ENCODE measurements at places on chromosomes 2 and 18. TPM values are rescaled to one million over a fixed set of nuclear protein-coding genes. Genes with fewer than 3 reads are reported as not detected.
A peak's percentile ranks its signal among the peaks of the same experiment; 100 is the strongest.

Gene ESPNL
- total RNA-seq: 0.14 TPM

Gene QPCT
- 26.4 TPM for total RNA-seq

GRCh38 chr18:39660141-39660540 lies 2094.5 kb upstream of the CELF4 start:
- DNase-seq: no peak

Gene GKN1
- total RNA-seq: not detected

Gene FHOD3
- total RNA-seq: 28.4 TPM

DNA sequence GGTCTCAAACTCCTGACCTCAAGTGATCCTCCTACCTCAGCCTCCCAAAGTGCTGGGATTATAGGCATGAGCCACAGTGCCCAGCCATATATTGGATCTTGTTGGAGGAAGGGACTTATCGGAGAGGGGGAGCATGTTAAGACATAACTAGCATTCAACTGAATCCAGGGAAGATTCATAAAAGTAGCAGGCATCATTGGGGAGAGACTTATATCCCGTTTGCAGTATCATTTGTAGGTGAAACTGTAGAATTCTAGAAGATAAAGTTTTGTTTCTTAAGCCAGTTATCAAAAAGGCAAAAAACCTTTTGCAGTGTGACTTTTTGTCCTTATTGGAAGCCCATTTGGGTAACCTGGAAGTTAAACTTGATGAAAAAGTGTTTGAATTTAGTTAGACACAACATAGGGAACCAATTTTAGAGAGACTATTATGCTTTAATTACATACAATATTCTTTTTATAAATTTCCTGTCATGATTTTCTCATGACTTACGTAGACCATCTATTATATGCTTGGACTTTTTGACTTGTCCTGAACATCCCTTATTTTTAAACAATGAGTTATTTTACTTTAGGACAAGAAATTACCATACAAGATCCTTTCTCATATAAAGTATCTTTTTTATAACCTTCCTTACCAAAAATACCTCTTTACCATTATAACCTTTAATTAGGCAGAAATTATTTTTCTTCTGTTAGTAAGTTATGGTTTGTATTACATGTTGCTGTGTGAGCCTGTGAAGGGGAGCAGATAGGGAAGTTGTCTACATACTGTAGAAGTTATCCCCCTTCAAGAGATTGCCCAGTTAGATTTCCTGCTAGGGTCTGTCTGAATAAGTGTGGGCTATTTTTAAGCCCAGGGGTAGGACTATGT lies 20.3 kb downstream of the RAB3GAP1 start:
- DNase-seq: no peak

Gene KCTD1
- total RNA-seq: 24.2 TPM

GRCh38 chr2:101328474-101329007 lies 20.0 kb upstream of the RNF149 start:
- DNase-seq: no peak

DNA sequence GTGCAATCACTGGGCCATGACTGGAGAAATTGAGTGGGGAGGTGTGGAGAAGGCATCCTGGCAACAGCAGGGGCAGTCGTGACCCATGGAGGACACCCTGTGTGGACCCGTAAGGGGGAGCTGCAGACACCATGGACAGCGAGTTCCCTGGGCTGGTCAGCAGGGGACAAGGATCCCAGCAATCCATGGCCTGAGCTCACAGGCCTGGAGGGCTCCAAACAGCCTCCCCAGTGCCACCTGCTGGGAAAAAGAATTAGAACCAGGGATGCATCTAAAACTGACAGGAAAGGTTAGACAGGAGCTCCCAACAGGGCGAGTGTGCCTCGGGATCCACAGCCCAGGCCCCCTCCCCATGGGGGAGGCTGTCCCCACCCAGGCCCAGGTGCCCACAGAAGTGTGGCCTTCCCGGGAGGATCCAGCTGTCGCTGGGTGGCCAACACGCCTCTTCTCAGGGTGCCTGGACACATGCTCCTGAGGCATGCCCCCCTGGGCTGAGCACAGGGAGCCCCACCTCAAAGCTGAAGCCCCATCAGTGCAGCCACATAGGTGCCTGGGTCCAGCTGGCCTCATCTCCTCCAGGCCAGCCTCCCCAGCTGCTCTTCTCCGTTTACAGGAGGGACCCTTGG lies 20.5 kb upstream of the KIF1A start:
- DNase-seq: peak; percentile 6

Gene ACMSD
- total RNA-seq: 0.29 TPM

Gene CHRND
- not detected for total RNA-seq

Gene RAPH1
- 33.4 TPM for total RNA-seq

Gene CRYGC
- total RNA-seq: not detected

GRCh38 chr2:181241797-181242196 lies 215.4 kb upstream of the ITGA4 start:
- no peak for DNase-seq

Gene VWC2L
- not detected for total RNA-seq

- no peak for DNase-seq
Observed at GRCh38 chr2:219916281-219916680, 288.9 kb downstream of the SLC4A3 start.

DNA sequence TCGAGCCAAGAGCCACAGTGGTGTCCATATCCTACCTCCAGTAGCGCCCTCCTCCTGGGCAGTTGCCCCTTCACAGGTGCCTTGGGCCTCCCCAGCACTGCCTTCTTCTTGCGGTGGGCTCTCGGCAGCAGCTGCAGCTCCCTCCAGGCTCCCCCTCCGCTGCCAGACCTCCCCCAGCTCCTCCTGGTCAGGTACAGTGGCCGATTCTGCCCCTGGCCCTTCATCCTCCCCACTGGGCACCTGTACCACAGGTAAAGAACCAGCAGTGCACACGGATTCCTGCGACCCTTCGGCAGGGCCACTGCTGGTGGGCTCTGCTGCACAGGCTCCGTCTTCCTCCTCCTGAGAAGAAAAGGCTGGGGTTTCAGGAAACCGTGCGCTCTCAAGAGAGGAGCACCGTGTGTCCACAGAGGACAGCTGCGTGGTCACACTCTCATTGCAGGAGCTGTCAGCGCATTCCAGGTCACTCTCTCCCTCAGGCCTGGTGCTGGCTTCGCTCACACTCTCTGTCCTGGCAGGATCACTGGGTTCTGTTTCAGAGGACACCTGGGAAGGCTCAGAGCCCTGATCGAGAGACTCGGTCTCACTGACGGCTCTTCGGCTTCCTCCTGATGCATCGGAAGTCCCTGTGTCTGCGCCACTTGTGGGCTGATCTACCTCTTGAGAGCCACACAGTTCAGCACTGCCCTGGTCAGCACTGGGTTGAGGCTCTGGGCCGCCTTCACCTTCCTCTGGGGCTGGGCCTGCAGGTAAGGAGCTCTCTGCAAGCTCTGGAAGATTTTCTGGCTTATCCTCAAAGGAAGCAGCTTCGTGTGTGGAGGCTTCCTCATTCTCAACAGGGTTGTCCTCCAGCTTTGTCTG lies 147.4 kb upstream of the STK17B start:
- DNase-seq: no peak

Gene MLPH
- 36.0 TPM for total RNA-seq

Gene RSAD2
- total RNA-seq: under 0.01 TPM

DNA sequence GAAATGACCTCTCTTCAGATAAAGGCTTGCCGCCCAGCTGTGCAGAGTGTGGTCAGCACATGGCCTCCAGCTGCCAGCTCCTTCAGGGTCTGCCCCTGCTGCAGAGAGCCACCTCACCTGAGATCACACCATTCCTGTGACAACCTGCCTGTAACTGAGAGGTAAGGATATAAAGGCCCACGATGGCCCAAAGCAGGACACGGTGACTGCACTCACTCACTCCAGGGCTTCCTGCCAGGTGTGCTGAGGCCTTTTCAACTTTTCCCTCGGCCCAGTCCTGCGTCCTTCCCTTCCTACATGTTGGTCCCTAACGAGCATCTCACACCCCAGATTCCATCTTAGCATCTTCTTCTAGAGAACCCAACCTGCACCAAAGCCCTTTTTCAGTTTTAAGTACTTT lies 36.2 kb downstream of the ANKRD44 start:
- no peak for DNase-seq

DNA sequence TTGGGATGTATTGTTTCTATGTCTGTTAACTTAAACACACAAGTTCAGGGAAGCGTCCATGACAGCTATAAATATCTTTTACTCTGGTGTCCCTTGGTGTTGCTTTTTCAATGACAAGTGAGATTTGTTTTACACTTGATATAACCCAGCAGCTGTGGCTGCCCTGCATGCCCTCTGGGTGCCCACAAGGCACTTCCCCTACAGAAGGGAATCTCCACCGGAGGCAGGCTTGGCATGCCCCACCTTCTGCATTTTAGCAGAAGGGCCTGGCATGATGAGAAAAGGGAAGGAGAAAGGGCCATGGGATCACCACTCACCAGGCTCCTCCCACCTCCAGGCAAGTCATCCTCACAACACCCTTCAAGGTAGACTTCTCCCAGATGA lies 68.7 kb downstream of the TMEM247 start:
- no peak for DNase-seq

Gene HTR2B
- not detected for total RNA-seq

DNA sequence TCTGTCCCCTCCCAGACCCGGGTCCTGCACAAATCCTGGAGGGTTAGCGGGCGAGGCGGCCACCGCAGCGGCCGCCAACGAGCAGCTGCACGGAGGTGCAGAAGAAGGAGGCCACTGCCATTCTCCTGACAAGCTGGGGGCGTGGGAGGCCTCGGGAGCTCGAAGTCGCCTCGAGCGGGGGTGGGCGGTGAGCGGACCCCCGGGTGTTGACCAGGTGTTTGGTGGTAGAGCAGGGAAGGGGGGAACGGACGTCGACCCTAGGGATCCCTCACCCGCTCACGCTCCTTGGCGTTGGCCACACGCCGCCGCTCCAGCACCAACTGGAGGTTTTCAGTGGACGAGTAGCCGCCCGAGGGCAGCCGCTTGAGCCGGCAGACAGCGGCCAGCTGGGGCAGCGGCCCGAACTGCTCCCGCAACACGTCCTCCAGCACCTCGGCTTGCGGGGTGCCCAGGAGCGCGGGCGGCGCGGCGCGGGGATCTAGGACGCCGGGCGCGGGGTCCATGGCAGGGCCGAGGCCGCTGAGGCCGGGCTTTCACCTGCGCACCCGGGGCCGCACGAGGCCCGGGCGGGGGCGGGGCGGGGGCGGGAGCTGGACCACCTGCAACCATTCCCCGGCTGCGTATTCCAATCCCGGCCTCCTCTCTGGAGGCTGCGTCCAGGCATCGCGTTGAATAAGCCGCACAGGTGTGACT lies at the start of gene FIGLA:
Gene FIGLA, minus strand, starts transcription at position 508 of the 693 bp plus-strand sequence. Its CDS starts 5 bp downstream, at position 503.
- DNase-seq: no peak

DNA sequence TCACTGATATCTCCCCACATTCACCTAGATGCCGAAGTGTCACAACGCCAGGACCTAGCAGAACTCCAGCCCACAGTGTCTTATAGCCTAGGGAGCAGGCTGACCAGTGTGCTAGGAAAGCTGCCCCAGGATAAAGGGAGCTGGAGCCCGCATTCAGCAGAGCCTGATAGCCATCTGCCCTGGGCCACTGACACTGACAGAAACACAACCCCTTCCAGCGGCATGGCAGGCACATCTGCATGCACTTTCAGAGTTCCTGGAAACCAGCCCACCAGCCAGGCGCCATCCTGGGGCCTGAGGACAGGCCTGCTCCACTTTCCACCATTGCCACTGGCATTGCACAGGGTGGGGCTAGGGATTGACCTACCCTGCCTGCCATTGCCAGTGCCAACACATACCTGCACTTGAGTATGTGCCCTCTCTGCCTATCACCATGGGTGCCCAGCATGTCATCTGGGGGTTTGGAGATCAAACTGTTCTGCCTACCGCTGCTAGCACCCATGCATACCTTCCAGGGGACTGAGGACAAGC lies 290.1 kb upstream of the KLHL14 start:
- no peak for DNase-seq

DNA sequence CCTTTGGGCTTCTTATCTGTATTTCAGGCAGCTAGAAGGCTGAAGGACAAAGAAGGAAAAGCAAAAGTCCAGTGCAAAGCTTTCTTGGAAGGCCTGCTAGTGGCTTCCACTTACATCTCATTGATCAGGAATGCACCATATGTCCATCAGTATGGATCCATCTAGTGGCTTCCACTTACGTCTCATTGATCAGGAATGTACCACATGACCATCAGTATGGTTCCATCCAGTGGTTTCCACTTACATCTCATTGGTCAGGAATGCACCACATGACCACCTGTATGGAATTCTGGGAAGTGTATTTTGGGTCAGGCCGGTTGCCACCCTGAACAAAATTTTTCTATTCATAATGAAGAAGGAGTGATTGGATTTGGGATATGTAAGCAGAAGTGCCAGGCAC lies 70.6 kb downstream of the LYPD6 start:
- DNase-seq: no peak

Gene CAD
- 62.8 TPM for total RNA-seq

DNA sequence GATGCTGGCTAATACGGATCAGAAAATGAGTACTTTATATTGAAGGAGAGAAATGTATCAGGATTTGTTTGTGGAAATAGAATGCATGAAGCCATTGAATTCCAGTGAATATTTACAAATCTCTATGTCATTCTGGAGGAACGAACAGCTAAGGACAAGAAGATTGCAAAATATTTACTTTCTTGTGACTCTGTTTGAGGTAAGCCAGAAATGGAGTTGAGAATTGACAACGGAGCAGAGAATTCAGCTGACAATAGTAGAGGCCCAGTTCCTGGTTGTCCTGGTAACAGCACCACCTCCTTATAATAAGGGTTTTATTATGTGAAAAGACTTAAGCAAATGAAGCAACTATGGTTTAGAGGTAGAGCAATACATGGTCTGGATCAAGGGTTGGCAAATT lies 349.2 kb downstream of the ADCYAP1 start:
- DNase-seq: no peak

- no peak for DNase-seq
Observed at GRCh38 chr2:223439184-223439583, 163.0 kb downstream of the SCG2 start.

DNA sequence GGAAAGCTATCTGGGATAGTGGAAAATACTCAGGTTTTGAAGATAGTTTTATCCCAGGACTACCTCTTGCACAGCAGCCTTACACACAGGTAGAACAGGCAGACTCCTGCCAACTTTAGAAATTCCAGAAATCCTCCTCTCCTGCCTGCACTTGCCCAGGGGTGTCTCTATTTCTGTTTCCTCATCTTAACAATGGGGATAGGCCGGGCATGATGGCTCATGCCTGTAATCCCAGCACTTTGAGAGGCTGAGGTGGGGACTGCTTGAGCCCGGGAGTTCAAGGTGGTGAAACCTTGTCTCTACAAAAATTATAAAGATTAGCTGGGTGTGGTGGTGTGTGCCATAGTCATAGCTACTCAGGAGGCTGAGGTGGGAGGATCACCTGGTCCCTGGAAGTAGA lies 117.0 kb upstream of the ARL5A start:
- DNase-seq: no peak

DNA sequence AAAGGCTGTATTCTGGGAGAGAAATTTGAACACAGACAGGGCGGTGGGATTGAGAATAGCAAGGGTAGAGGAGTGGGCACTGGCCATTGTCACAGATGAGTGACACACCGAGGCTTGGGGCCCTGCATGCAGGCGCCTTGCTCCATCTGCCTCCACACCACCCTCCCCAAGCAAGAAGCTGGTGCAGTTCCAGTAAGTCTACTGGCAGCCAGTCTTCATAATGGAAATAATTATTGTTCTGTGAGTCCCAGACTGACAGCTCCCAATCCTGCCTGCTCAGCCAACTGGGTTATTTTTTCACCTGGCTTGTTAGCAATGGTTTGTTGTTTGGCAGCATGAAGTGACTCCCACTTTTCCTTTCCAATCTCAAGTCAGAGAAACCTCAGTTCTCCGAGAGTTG lies 13.0 kb downstream of the TTC32 start:
- DNase-seq: no peak

All from epithelial cell of proximal tubule (primary cell).